ENCODE measurements at places on chromosomes 3 and 15.

DNA sequence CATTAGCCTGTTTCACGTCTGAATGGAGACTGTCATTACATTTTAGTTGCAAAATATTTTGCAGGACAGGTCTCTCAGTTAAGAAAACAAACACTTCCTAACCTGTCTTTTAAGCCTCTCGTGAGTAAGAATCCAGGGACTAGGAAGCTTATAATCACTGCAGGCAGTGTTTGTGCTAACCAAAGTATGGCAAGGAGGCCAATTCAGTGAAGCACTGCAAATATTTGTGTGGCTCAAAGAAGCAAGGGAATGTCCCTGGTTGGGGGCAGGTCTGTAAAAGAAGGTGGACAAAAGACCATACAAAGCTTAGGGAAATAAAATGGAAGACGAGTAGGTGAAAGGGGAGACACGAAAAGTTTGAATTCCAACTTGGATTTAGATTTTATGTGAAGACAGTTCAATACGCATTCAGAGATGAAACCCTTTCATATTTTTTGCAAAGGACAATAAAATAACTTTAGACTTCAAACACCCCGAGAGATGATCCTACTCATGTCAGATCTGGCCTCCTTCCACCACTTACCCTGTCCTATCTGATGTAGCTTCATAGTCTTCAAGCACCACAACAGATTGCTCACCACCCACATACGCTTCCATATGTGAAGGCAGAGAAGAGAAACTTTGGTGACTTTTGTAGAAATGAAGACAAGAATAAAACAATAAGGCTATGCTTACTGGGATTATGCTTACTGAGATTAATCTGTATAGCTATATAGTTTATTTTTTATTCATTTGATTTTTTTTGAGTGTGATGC lies 240.9 kb downstream of the TUSC7 start:
- no peak for DNase-seq

GRCh38 chr3:84245789-84246188 lies 713.0 kb upstream of the CADM2 start:
- no peak for DNase-seq

GRCh38 chr15:51641490-51642130 lies 19.0 kb upstream of the DMXL2 start:
- DNase-seq, result no peak

DNA sequence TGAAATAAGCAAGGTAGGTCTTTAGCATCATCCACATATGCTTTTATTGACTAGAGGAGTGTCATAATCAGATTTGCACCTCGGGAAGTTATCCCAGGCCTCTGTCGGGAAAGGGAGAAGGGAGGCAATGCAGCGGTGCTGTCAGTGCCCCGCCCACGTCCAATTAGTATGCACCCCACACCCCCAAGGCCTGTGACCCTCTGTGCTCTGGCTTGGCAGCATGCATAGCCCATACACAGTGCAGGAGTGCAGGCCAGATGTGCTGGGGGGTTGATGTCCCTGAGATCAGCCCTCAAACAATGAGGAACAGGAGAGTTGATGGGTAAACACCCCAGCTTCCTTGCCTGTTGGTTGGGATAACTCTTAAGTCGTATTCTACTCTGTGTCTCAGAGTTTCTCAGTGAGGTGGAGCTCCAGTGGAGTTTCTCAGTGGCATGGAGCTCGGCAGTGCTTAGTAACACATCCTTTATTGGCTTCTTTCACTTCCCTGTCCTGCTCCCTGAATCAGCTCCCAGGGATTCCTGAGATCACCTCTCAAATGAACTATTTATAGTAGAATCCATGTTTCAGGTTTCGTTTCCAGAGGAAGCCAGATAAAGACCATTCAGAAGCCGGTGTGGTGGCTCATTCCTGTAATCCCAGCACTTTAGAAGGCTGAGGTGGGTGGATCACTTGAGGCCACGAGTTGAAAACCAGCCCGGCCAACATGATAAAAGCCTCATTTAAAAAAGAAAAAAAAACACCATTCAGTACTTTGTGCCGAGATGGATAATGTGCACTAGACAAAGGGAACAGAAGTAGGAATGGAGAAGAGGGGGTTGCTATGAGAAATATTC lies 26.7 kb upstream of the NDUFB4 start:
- no peak for DNase-seq
